PC-3 (cell line): ENCODE measurements at places on chromosomes 7 and 10. TPM values are rescaled to one million over a fixed set of nuclear protein-coding genes. Genes with fewer than 3 reads are reported as not detected.

The HOXA2 gene
- total RNA-seq = 0.07 and 1.8 TPM in 2 replicates

The MYOZ1 gene
- total RNA-seq = 0.17 TPM in 1 of 2 replicates, not detected in the other

The HOXA9 gene
- 69.0 and 85.3 TPM in 2 replicates for total RNA-seq

The DPP6 gene
- not detected in 2 replicates for total RNA-seq

The FKBP6 gene
- total RNA-seq = not detected in 2 replicates

The ANKRD1 gene
- 2.8 and 3.5 TPM in 2 replicates for total RNA-seq

DNA sequence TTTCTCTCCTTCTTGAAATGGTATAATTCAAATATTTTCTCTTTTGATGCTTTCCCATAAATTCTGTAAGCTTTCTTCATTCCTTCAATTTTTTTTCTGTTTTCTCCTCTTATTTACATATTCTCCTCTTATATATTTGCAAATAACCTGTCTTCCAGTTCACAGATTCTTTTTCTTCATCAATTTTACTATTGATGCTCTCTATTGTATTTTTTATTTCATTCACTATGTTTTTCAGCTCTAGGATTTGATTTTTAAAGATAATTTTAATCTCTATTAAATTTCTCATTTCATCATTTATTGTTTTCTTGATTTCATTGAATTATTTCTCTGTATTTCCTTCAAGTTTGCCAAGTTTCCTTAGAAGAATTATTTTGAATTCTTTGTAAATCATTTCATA is 54.0 kb upstream of the PRPS1L1 start:
- no peak for DNase-seq

- peak; percentile 37 for DNase-seq
These were observed 143.2 kb upstream of the ANK3 start for GRCh38 chr10:60532696-60533468.

GRCh38 chr7:94630855-94631254 is 25.1 kb downstream of the SGCE start:
- no peak for DNase-seq

DNA sequence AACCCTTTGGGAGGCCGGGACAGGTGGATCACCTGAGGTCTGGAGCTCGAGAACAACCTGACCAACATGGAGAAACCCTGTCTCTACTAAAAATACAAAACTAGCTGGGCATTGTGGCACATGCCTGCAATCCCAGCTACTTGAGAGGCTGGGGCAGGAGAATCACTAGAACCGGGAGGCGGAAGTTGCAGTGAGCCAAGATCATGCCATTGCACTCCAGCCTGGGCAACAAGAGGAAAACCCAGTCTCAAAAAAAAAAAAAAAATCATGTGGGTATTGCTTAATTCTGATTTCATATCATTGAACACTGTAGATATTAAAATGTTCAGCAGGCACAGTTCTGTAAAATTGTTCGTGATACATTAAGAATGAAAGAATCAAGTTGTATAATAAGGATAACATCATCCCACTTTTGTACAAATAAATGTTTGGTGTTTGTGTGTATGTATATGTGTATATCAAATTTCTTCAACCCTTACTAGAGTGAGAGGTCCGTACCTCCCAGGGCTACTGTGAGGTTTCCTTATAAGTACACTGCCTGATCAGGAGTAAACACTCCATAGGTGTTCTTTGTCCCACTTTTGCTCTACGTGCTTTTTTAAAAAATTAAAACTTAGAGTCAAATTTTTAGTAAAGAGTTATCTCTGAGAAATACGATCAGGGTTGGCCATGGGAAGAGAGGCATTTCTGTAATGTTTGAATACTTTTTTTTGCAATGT is 31.7 kb downstream of the PLEKHS1 start:
- DNase-seq = no peak

GRCh38 chr10:68829521-68829920 is 2.2 kb downstream of the STOX1 start:
- DNase-seq = no peak

- no peak for DNase-seq
These were observed 127.2 kb downstream of the LRRC4 start for GRCh38 chr7:127903892-127904669.

GRCh38 chr10:84590327-84591193 is 262.2 kb downstream of the CCSER2 start:
- no peak for DNase-seq

- DNase-seq = peak; percentile 4
These were observed 39.4 kb upstream of the ARHGAP21 start for GRCh38 chr10:24762966-24763623.

- no peak for DNase-seq
These were observed 257.9 kb downstream of the PRPF18 start for GRCh38 chr10:13844651-13845050.

- DNase-seq = peak; percentile 31
These were observed 25.2 kb upstream of the IMMP2L start for GRCh38 chr7:111587410-111588064.

DNA sequence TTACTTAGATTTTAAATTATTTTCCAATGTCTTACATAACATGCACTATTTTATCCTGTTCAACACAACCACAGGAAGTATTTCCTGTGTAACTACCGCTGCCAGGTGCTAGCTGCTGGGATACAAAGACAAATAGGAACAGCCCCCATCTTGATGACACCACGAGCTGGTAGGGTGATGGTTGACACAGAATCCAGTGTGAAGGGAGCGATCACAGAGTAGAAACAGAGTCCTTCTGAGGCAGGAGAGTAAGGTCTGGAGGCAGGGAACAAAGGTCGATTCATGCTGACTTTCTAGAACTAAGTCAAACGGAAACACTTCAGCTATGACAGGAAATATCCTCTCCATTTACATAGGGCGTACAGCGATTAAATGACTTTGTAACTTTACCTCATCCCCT is 232.3 kb downstream of the ADAM12 start:
- no peak for DNase-seq

GRCh38 chr10:73875139-73875475 is 752 bp upstream of the CAMK2G start:
- DNase-seq = no peak

- DNase-seq = no peak
These were observed 27.6 kb downstream of the ABCC2 start for GRCh38 chr10:99809931-99810615.
